ENCODE measurements at places on chromosomes 13 and 19.

- DNase-seq: no peak
Observed at GRCh38 chr19:31256593-31256960, 92.7 kb downstream of the TSHZ3 start.

DNA sequence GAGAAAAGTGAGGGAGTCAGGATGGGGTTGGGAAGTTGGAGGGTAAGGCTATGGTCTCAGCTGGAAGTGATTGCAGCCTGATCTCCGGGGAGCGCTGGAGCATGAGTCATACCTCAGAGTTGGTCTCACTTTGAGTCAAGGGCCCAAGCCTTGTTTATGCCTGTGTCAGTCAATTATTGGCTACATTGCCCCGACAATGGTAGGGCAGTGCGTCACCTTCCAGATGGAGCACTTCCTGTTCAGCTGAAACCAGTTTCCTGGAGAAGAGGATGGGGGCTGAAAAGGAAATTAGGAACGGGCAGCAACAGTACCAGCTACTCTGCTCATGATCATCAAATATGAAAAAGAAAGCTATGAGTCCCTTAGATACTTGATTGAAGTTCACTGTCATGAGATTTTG lies 60.4 kb downstream of the ADGRE1 start:
- DNase-seq: peak; percentile 16

DNA sequence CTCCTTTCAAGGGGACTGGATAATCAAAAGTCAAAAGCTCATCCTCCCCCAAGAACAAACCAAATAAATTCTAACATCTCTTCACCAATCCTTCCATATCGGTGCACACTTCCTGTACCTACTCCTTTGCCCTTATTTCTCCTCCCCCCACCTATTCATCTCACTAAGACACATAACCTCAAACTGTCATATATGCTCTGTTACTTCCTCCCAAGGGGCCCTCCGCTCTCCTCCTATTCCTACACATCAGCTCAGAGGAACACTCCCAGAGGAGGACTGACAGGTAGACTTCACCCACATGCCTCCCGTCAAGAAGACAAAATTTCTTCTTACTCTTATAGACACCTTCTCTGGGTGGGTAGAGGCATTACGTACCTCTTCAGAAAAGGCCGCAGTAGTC lies 48.1 kb downstream of the ZNF93 start:
- no peak for DNase-seq

DNA sequence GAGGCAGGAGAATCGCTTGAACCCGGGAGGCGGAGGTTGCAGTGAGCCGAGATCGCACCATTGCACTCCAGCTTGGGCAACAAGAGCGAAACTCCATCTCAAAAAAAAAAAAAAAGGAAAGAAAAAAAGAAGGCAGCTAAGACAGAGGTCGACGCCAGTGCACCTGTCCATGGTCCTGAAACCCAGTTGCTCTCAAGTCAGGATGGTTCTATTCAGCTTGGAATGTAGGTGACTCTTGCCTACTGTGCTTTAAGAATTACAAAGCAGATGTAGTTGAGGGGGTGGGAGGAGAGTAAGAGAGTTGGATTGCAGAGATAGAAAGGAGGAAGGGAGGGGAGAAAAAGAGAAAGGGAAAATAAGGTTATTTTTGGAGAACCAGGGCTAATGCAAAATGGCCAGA lies 18.7 kb downstream of the CACNG7 start:
- peak; percentile 50 for DNase-seq

GRCh38 chr13:40442231-40442630 lies 224.2 kb downstream of the FOXO1 start:
- DNase-seq: no peak

DNA sequence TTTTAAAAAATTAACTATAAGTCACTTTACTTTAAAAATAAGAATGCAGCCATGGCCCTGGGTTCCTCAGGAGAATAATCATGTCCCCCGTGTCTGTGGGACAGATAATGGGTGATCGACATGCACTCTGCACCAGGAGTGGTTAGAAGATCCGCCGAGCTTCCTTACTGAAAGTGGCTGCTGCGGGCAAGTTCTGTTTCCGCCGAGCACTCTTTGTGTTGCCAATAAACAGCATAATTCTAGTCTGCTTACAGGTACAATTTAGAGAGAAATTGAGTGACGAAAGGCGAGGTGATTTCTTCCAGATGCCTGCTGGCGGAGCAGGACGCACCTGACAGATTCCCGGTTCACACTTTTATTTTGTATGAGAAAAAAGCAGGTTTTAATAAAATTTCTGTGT lies 139.0 kb downstream of the SOX1 start:
- DNase-seq: no peak

DNA sequence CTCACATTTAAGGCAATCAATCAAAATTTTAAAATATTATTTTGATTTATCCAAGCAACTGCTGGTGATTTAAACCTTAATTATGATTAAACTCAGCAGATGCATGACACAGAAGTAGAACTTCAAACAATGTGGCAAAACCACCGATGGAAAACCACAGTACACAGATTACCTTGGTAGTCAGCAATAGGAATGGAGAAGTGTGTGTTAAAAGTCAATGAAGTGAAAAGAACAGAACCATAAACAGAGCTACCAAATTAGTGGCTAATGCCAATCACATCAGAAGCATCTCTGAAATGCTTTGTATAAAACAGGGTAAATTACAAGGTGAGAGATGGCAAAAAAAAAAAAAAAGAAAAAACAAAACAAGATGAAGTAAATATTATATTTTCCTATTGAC lies 31.2 kb downstream of the KATNAL1 start:
- DNase-seq: no peak

- DNase-seq: no peak
Observed at GRCh38 chr13:98207416-98207815, 30.3 kb upstream of the RNF113B start.

DNA sequence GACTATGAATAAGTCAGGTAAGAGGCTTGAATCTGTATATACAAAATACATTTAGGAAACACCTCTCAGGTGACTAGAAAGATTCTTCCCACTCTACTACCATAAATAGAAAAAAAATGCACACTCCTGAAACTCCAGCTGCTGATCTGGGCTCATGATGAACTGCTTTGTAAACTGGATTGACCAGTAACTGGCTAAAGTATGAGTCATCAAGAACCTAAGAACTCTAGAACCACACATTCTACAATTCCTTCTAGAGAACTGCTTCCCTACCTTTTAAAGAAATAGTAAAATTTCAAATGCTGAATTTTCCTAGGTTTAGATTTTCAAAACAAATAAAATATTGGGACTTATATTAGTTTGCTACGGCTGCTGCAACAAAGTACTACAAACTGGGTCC lies 55.2 kb downstream of the ELF1 start:
- DNase-seq: no peak

DNA sequence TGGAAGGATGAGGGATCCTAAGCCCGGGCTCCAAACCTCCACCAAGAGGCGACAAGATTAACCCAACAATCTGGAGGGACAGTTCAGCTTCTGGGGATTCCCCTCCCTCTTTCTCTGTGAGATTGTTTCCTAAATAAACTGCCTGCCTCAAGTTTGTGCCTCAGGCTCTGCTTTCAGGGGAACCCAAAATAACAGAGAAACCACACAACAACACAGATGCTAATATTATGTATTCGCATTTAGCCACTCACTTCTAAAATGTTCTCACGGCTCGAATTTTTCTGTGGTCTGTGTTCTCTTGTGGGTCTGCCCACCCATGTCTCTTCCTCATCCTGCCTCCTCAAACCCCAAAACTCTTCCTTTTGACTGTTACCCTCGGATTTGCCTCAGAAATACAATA lies 1381.1 kb upstream of the SLC10A2 start:
- DNase-seq: no peak

DNA sequence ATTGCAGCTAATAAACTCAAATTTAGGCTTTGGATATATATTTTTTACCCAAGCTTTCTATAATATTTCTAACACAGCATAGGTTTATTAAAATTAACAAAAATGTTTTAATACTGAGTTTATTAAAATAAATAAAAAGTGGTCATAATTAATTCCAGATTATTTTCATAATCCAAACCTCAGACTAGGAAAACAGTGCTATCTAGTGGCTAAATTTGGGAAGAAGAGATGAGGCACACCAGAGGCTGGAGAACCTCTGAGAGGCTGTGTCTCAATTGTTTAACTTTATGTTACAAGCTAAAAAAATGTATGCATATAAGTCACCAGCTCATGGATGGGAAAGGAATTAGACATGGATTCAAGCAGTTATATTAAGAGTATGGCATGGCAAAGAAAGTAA lies 392.5 kb downstream of the DIAPH3 start:
- DNase-seq: no peak
